RWPE2 (cell line): ENCODE measurements at places on chromosomes 1 and 21.

DNA sequence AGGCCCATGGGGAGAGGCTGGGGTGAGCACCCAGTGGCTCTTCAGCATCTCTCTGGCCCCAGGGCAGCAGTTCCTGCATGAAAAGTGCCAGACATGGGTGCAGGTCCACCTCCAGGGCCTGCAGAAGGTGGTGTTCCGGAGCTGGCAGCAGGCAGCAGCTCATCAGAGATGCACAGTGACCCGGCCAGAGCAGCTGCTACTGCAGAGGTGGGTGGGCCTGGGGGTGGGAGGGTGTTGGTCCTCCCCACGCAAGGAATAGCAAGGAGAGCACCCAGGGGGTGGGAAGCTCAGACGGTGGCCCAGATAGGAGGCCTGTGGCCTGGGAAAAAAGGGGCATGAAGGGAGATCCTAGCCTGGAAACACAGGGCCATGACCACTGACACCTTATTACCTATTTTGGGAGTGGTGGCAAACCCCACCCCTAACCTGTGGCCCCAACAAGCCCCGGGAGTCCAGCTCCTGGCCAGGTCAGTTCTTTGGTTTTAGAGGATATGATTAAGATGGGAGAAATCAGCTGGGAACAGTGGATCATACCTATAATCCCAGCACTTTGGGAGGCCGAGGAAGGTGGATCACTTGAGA, 20.2 kb downstream of the C1orf167 start:
- no peak for DNase-seq

DNA sequence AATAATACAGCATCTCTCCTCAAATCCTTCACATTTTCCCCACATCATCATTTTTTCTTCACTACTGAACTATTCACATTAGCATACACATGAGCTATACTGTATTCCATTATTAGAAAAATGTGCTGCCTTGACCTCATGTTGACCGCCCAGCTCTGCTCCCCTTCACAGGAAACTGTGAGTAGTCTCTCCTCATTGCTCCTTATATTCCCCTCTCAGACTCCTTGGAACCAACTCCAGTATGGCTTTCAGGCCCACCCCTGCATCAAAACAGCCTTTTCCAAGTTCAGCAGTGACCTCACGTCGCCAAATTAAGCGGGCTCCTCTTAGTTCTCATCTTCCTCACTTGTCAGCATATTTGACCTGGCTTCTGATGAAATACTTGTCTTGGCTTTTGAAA, 59.2 kb upstream of the SPAG17 start:
- no peak for DNase-seq

- DNase-seq: no peak
Observed at GRCh38 chr1:208131621-208132286, 112.4 kb downstream of the PLXNA2 start.

GRCh38 chr1:194071205-194071604, 884.8 kb upstream of the B3GALT2 start:
- no peak for DNase-seq

- DNase-seq: no peak
Observed at GRCh38 chr1:169024255-169024654, 82.2 kb upstream of the ATP1B1 start.

DNA sequence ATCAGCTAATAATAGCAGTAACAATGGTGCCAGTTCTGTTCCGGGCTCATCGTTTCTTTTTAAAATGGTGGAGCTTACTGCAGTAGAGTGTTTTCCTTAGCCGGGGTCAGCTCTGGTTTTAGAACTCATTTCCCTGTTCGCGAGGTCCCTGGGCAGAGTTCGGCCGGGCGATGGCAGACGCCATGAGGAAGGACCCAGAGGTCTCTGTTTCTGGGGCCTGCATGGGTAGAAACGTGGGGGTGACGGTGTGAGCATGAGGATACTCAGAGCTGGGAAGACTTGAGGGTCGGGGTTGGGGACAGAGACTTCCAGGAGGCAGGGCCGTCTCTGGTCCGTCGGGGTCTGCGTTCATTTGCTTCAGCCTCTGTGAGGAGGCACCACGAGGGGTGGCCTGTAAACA, 38.8 kb downstream of the PRKCZ start:
- DNase-seq: no peak

GRCh38 chr1:67716800-67717199, 31.8 kb downstream of the GADD45A start:
- peak; percentile 72 for DNase-seq

DNA sequence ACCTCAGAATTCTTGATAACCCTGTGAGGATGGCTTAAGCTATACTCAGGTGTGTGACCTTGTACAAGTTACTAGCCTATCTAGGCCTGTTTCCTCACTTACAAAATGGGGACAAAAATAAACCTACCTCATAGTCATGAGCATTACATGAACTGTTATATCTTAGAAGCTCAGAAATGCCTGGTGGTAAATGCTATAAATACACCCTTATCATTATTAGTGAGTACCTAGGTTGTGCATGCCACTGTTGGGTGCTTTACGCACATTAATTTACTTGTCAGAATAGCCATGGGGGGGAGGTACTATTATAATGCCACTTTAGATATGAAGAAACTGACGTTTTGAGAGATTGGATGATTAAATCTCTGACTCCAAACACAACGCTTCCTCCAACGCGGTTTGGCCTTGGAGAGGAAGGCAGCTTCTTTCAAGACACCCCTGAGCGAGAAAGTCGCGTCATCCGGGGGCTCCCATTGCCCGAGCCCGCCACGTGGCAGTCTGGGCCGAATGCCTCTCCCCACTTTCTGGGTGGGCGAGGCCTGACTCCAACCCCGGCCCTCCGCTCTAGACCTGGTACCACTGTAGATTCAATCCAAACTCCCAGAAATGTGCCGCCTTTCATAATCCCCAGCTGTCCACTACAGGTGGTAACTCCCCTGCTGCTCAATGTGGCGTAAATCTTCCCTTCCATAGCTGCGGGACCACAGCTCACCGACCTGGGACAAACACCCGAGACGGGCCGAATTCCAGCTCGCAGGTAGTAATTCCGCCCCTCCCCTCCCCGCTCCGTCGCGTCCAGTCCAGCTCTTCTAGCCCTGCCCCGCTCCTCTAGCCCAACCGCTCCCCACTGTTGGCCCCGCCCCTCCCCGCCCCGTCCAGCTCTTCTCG, 771 bp upstream of the RAD54L start:
- peak; percentile 93 for DNase-seq

DNA sequence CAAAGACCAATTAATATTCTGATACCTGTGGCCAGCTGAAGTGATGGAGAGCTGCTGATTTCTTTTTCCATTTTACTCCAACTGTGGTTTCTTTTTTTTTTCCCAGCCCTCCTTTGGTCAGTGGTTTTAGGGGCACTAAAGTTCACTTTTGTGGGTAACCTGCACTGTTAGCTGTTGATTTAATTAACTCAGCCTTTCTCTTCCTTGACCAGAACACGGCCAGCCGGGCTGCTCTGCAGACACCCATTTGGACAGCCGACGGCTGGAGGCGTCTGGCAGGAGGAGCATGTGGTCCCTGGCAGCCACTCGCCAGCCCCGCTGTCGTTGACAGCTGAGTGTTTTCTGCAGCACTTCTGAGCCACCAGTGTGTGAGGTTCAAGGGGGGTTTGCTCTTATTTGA, 136.2 kb upstream of the RUNX3 start:
- DNase-seq: peak; percentile 34

DNA sequence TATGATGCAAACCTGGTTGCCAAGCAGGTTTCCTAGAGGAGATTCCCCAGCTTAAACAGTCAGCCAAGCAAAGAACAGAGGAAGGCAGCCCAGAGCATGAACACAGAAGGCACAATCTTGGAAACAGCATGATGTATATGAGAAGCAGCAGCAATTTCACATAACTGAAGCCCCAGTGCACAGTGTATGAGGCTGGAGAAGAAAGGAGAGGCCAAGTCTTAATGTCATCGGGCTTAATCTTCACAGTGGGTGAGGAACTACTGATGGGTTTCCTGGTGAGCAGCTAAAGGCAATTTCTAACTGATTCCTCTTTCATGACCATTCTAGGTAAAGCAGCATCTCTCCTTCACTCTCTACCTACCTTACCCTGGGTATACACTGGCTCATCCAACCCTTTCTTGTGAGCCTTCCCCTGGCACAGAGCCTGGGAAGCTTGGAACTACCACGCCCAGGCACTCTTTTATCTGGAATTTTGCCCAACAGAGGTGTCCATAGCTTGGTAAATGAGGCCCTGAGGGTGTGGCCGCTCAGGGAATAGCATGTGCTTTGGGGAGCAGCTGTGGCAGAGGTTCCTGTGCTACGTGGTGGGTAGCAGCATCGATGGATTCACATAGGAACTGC, 22.0 kb downstream of the FYB2 start:
- no peak for DNase-seq

DNA sequence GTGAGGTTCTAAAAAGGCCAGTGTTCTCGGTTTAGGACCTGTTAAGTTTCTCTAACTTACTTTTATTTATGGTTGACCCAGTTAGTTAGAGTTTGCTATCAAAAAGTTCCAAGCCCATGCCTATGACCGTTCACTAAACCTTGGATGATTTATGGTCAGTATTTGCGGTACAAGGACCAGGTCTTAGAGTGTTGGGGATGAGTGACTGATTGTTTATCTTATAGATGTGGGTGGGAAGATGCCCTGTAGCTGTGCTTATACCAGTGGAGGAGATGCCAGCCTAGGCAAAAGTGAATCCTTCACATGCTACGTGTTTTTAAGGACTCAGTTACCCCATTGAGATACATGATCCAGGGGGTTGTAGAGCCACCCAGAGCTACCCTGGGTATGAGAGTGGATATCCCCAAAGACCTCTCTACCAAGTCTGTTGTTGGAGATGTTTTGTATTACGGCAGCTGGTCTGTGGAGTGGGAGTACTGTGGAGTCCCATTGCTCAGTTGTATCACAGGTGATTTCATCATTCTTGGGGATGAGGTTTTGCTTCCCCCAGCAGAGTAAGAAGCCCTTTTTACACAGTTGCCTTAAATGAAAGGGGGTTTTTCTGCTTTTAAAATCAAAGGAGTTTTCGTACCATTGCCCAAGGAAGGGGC, 2.1 kb downstream of the SLC22A15 start:
- no peak for DNase-seq

GRCh38 chr1:176831150-176831549, 333.4 kb downstream of the ASTN1 start:
- DNase-seq: no peak
